ENCODE measurements at places on chromosomes 2 and 18.

DNA sequence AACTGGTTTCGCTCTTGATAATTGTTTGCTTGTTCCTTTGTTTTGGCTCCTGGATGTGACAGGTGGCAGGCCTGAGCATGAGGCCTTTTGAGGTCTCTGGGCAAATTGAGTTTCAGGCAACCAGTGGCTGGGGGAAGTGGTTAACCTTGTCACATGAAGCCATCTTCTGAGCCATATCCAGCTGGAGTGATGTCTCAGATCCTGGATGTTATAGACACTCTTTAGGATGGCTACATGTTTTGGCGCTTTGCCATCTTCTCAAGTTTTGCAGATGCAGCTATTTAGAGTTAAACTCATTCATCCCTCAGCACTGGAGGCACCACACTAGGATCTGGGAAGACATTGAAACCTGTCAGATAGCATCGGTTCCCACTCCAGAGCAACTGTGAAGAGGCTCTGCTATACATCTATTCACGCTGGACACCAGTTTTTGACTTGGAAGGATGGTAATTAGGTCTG, 25.3 kb upstream of the TACR1 start:
- no peak for DNase-seq

GRCh38 chr2:144644549-144644948, 124.6 kb upstream of the ZEB2 start:
- DNase-seq: no peak

DNA sequence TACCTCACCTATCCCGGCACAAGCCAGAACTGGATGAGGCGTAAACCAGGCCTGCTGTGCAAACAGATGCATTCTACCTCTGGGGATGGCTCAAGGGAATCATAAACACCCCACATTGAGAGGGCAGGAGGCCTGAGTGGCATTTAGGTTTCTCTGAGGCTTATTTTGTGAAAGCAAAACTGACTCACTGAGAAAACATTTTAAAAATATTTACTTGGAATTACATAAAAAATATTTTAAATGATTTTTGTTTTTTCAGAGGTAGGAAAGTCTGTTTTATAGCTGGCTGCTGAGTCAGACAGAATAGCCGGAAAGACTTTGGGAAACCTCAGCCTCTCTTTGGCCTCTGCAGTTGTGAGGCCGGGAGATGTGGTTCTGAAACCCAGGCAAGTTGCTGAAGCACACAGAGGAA, 244.1 kb downstream of the NCKAP5 start:
- peak; percentile 90 for DNase-seq

DNA sequence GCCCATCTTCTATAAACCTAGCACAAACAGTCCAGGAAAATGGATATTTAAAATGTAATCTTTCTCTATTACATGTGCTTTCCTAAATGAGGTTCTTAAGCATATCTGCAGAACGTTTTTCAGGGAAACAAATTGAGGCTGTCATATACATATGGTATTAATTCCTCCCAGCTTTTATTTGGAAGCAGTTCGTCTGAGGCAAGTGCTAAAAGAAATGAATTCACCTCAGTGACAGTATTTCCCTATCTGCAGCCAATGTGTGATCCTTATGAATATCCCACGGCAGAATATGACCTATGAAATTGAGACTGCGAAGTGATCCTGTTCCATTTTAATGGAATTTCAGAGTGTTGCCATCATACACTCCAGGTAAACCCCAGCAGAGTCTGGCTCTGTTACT, 7.1 kb downstream of the MYOM1 start:
- DNase-seq: no peak

DNA sequence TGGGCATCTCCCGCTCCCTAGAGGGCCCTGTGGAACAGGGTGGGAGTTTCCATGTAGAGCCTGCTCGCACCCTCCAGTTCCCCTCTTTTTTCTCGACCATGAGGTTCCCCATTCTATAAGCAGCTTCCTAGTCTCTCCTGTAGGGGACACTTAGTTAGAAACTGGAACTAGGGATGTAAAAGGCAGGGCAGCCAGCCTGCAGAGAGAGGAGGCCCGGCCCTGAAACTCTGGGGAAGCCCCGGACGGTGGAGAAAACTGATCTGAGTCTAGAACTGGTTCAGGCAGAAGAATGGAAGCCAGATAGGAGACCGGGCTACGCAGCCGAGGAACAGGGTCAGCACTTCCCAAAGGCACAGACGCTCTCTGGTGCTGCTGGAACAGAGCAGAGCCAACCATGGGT, 51.6 kb upstream of the ATG16L1 start:
- no peak for DNase-seq

DNA sequence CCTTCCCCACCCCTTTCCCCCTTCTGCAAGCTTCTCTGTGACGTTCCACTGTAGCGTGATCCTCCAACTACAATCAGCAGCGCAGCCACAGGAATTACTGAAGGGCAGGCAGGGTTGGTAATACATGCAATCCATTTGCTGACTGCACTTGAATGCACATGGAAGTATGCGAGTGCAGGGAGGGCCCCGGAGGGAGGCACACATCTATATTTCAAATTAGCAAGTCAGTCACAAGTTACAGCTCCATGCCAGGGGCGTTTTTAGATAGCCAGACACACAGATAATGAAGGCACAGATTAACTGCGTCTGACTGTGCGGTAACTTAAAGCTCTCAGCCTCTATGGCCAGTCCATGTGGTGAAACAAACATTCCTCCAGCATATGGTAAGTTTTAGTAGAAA, 209.2 kb upstream of the GATA6 start:
- no peak for DNase-seq

- no peak for DNase-seq
Measured at GRCh38 chr2:133270550-133270949, 297.7 kb downstream of the NCKAP5 start.

DNA sequence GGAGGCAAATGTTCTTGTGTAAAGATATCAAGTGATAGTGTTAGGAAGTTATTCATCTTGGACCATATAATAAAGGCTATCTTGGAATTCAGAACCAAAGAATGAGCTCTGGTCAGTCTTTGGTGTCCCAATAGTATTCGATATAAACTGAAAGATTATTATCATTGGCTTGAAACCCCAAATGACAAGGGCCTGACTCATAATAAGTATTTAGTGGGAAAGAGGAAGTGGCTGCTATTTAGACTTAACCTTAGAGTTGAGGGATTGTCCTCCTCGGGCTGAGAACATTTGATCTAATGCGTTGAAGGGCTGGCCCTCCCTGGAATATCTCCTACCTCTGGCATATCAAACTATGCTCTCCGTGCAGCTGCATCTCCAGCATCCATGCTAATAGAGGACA, 67.5 kb downstream of the CDH20 start:
- DNase-seq: peak; percentile 36

- DNase-seq: peak; percentile 34
Measured at GRCh38 chr2:156455361-156455975, 19.3 kb downstream of the GPD2 start.

DNA sequence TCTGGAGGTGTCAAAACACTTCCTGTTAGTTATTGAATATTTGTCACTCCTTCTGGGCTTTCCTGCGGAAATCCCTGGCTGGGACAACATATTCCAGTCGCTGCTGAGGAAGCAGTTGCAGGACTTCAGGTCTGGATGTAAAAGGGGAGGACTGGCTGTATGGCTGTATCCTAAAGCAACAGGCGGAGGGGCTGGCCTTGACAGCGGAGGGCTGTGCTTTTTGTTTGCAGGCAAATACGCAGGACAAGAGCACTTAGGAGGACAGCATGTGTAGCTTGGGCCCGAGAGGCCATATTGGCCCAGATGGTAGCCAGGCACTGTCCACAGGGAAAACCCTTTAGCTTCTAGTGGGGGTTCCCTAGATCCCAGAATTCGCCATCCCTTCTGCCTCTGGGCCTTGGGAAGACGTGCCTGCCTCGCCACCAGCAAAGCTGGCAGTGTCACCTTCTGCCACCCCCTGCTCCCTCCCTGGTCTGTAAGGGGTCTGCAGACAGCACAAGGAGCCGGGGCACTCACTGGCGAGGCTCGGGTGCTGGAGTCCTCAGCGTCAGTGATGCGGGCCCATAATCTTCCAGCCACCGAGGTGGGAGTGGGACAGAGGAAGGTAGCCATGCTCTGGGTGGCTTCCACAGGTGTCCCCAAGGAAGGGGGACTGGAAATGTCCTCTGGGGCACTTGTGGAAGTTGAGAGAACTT, 6.7 kb downstream of the NPPC start:
- no peak for DNase-seq

- DNase-seq: no peak
Measured at GRCh38 chr2:43135583-43135982, 90.8 kb downstream of the ZFP36L2 start.

DNA sequence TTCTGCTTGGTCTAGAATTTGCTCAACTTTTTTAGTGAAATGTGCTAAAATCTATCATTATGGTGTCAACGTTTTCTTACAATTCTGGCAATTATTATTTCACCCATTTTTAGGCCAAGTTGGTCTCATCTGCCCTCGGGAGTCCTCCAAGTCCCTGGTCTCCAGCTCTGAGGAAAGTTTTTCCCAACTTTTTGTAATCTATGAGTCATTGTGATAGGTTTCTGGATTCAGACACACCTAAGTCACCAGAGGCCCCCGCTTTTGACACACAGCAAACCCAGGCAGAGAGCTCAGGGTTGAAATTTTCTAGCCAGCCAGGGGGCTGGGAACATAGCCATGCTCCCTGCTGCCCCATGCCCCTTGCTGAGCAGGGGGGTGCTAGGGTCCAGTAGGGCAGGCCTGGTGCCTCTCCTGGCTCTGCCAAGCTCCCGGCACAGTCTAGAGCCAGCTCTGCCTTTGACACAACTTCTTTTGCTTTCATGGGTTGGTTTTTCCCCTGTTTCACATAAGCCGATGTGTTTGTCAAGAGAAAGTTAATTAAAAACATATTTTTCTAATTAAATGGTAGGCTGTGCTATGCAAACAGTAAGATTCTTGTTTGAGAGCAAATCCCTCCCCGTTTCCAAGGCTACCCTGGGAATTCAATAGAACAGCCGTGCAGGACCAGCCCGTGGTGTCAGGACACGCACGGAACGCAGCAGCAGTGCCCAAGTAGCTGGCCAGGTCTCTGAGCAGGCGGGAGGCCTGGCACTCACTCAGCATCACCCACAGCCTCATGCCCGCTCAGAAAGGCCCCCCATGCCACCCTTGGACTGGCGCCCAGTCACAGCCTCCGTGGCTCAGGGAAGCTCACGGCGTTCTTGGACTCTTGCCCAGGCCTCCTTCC, 25.5 kb upstream of the SNED1 start:
- DNase-seq: peak; percentile 89

DNA sequence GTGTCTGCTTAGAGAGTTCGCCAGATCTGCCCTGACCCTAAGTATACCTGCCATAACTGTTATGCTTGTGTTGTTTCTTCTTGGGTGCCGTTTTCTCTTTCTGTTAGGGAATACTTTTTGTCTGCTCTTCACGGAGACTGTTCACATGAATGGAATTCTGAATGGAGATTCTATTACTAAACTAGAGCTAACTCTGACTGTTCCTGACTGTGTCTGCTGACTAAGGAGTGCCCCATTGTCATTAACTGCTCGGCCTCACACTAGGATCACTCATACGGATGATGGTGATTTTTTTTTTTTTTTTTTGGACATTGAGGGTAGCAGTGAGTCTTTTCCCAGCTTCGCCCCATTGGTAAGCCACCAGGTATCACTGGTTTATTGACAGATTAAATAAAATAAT, 104.8 kb upstream of the SLC8A1 start:
- peak; percentile 14 for DNase-seq

DNA sequence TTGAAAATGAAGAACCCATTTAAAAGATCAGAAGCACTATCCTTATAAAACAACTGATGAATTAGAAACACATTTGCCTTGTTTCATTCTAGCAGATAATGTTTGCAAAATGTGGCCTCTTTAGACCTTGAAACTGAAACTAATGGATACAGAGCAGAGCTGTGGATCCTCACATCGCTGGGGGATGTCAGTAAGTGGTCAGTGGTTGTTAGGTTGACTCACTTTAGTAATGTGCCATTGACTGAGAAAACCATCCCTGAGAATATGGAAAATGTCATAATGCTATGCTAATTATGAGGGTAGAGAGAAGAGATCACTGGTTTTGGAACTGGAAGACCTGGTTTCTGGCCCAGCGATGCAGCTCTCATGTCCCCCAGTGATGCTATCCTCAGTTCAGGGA, 176.7 kb downstream of the MYO1B start:
- no peak for DNase-seq

DNA sequence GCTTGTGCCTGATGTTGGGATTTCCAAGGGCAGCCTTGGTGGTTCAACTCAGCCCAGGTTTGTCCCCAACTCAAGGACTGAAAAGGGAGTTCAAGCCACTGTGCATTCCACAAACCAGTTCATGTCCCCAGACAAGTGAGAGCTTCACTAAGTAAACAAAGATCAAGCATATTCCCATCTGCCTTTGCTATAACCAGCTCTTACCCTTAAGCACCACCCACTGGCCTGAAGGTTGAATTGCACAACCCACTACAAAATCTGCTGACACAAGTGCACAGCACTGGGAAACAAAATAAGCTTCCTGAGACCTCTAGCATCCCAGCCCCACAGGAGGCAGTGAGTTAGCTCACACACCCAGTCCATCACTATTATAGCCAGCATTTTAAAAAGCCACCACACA, 516.7 kb downstream of the NR4A2 start:
- no peak for DNase-seq

- no peak for DNase-seq
Measured at GRCh38 chr2:110858993-110859701, 126.8 kb downstream of the ACOXL start.

GRCh38 chr2:160220026-160220425, 20.0 kb upstream of the ITGB6 start:
- DNase-seq: no peak

DNA sequence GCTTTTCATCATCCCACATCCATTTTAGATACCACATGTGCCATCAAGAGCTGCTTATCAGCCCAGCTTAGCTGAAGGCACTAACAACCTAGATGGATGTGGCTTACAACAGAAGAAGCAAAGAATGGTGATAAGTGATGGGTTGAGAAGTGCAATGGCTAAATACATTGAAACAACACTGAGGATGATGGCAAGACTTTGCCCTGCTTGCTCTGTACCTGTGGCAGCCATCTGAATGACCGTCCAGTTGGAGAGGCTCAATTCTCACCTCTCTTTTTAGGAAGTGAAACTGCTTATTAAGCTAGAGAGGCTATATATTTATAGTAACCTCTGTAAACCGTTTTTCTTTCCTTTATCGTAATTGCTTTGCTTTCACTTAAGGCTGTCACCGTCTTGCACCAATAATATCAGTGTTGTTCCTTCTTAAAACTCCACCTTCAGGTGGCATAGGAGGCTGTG, 5.7 kb downstream of the GPATCH11 start:
- no peak for DNase-seq

DNA sequence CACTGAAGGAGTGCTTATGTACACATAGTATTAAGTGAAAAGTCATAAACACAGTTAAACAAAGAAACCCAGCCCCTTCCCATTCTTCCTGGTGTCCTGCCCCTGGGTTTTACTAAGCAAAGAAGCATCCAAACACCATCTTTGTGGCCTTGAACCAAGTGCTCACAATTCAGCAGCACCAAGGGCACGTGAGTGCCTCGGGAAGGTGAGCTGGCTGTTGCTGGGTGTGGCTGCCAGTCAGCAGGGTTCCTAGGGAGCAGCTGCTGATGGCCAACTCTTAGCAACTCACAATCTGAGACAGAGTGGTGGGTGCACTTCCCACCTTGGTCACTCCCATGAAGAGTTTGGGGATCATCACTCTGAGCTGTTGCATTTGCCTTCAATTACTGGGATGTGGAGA, 97.7 kb upstream of the PGAP1 start:
- peak; percentile 21 for DNase-seq
